ENCODE measurements at places on chromosomes 3 and 15.

DNA sequence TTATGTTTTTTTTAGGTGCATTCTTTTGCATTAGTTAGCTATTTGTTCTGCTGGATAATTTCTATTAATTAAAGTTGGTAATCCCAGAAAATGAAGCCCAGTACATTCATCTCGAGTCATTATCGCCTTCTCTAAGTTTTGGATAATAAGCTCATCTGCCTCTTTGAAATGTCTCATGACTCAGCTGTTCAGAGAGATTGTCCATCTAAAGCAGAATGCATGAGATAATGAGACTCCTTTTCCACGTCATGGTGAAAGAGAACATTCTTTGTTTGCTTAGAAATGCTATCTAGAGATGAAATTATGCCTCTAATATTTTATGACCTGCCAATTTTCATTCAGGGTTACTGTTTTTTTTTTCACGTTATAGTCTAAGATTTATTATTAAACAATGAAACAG lies 374.7 kb upstream of the GOLIM4 start:
- DNase-seq = no peak

- no peak for DNase-seq
Measured at GRCh38 chr3:187737006-187737367, 8.3 kb downstream of the BCL6 start.

DNA sequence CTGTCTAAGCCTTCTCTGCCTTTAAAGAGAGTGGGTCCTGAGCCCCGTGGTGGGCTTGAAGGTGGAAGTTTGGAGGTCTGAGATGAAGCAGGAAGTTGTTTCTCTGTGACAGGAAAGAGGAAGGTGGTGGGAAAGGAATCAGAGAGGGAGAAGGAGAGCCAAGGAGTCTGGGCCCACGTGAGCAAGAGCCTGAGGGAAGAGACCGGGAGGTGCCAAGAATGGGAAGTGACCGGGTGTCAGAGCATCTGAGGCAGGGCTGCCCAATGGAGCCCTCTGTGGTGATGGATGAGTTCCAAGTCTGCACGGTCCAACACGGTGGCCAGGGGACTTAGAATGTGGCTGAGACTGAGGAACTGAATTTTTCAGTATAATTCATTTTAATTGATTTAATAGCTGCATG lies 24.6 kb downstream of the ALDH1L1 start:
- no peak for DNase-seq

DNA sequence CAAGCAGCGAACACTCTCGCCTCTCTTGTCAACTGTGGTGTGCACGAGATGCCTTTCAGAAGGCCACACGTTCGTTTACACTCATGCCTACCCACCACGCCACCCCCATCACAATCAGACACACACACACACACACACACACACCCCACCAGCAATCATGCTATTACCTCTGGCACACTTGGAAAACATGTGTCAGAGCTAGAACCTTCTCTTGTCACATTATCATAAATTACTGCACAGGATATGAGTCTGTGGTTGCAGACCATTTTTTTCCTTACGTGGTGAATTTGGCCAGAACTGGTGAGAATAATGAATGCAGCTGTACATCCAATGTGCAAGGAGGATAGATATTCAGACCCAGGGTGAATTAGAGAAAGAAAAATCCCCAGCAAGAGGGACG lies 52.4 kb downstream of the TRIM69 start:
- no peak for DNase-seq

DNA sequence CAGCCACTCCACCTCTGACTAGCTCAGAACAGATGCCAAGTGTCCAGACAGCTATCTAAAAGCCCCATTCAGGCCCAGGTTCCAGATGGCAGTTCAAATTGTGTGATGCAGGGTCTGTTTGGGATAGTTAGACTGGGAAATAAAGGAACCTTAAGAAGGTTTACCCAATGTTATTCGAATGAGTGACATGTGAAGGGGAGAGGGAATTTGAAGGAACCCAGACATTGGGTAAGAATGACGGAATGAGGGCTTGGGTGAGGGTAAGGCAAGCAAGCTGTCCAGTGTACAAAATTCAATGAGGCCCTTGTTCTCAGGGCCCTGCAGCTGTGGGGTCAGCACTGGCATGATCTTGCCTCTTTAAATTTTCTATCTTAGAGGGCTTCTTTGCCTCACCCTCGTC lies 34.1 kb downstream of the ATP13A5 start:
- no peak for DNase-seq

- no peak for DNase-seq
Measured at GRCh38 chr3:57717205-57717868, 24.5 kb upstream of the DENND6A start.

GRCh38 chr3:136070953-136071949 lies 105.7 kb downstream of the PPP2R3A start:
- no peak for DNase-seq

GRCh38 chr3:65385805-65386204 lies 652.9 kb downstream of the MAGI1 start:
- no peak for DNase-seq

- DNase-seq = peak; percentile 57
Measured at GRCh38 chr15:91032919-91033803, 10.8 kb upstream of the VPS33B start.

- DNase-seq = peak; percentile 21
Measured at GRCh38 chr15:88657326-88658069, 18.7 kb downstream of the ISG20 start.

- DNase-seq = peak; percentile 41
Measured at GRCh38 chr3:55629432-55629831, 142.3 kb upstream of the WNT5A start.

DNA sequence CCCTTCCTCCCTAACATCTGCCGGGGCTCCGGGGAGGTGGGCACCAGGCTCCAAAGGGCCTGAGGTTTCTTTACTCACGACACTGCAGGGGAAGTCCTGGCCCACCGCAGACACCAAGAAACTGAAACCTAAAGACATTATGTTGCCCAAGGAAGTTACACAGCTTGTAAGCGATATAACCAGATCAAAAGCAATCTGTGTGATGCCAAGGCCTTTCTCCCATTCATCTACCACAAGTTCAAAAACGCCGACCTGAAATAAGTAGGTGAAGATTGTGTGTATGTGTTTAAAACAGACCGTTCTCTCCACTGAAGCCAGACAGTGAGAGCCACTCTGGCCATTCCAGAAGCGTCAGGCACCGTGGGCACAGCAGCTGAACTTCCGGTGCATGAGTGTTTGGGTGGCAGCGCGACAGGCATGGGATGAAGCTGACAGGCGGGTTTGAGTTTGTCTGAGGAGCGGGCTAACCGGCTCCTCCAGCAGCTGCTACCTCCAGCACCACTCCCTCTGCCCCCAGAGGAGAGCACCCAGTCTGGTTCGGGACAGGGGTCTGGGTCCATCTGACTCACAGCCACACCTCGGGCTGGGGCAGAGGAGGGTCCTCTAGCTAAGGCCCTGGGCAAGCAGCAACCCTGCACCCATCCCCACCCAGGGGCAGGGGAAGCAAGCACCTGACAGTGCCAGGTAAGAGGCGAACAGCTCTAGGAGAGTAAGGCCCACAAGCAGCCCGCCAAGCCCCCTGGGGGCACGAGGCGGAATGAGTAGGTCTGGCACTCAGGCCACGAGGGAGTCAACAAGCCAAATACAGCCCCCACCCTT lies 1.3 kb downstream of the TNK2 start:
- DNase-seq = no peak

- DNase-seq = no peak
Measured at GRCh38 chr3:159229116-159229680, 427.3 kb downstream of the MFSD1 start.

DNA sequence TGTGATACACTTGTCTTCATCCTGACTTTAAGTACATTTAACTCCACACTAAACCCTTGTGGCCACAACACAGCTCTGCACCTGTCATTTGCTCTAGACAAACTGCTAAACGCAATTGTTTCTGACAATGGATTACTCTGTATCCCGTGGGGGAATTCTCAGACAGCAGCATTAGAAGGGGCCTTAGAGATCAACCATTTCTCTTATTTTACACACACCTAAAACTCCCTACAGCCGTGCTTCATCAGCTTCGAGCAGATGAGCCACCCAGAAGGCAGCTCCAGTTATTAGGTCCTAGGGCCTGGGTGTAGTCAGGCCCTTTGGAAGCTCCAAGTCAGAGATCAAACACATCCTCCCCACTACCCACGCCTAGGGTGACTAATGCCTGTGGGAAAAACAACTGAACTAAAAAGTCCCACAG lies 1.3 kb upstream of the IL12A start:
- DNase-seq = no peak

GRCh38 chr3:129603991-129604749 lies 2.3 kb downstream of the PLXND1 start:
- DNase-seq = no peak

- DNase-seq = no peak
Measured at GRCh38 chr15:79248183-79248582, 34.3 kb upstream of the ANKRD34C start.

GRCh38 chr15:56036546-56037067 lies 43.2 kb upstream of the NEDD4 start:
- DNase-seq = no peak

DNA sequence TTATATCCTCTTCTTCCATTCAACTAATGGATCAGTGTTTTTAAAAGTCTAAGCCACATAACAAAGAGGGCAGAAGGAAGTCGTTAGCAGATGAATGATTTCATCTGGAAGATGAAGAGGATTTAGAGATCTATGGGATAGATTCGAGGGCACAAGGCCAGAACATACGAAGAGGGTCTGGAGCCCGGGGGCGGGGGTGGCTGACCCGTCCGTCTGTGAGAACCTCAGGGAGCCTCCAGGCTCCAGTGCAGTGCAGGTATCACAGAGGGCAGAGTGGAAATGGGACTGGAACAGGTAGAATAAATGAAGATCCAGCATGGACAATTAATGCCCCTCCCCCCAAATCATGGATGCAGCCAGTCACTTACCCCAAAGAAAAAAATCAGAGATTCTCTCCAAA lies 1.5 kb upstream of the GOLGA8B start:
- DNase-seq = no peak

GRCh38 chr3:53134631-53135232 lies 4.5 kb upstream of the RFT1 start:
- peak; percentile 1 for DNase-seq

- DNase-seq = peak; percentile 46
Measured at GRCh38 chr3:178584722-178585380, 48.6 kb downstream of the KCNMB2 start.

DNA sequence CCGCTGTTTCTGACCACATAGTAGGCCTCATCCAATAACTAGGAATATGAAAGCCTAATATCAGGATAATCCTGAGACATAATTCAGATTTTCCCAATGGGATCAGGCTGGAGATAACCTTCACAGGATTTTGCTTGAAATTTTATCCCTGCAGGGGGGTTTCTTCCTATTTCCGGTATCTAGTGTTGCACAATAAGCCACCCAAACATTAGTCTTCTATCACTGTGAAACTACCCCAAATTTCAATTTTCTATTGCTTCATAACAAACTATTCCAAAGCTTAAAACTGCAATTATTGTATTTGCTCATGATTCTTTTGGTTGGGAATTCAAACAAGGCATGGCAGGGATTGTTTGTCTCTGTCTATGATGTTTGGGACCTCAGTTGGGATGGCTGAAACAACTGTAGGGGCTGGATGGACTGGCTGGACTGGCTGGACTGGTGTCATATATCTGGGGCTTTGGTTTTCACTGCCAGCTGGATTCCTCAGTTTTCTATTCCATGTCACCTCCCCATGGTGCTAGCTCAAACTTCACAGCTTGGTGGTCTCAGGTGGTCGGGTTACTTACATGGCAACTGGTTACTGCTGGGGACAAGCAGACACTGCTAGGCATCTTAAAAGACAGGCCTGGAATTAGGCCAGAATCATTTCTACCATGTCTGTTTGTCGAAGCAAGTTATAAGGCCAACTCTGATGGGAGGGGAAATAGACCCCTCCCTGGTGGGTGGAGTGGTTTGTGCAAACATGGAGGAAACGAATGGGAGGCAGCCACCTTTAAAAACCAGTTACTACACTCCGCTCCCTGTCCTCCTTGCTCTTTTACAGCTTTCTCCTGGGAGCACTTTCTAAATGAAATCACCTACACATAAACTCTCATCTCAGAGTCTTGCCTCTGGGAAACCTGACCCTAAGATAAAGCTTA lies 88.2 kb upstream of the STT3B start:
- DNase-seq = no peak
